ENCODE measurements at places on chromosomes 16 and 17. TPM values are rescaled to one million over a fixed set of nuclear protein-coding genes. Genes with fewer than 3 reads are reported as not detected.

The RTN4RL1 gene
- 21.1 TPM for total RNA-seq

DNA sequence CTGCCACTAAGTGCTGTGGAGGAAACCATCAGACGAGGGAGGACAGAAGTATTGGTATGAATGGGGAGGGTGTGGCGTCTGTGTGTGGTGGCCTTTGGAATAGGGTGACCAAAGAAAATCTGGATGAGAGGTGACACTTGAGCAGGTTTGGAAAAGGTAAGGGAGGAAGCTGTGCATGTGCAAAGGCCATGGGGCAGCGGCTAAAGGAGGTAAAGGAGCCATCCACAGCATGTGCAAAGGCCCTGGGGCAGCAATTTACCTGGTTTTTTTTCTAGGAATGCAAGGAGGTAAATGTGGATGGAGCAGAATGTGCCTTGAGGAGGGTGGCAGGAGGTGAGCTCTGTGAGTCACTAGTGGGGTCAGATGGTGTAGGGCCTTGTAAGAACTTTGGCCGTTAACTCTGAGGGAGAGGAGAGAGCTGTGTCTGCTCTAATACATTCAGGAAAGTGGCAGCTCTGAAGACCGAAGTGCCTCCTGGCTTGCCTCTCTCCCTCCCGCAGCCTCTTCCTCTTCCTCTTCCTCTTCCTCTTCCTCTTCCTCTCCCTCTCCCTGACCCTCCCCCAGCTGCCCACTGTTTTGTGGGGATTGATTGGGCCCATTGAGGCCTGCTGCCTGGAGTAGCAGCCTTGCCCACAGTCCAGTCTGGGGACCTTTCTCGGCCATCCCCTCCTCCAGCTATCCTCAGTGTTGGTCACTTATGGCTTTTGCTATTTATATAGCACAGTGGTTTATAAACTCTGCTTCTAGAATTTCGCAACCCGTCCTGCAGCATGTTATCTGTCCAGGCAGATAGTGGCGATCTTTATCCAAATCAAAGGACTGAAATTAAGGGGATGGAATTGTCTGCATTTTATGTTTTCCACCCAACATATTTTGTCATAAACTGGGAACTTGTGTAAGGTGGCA lies 38.7 kb downstream of the CMIP start:
- DNase-seq: no peak

The KRT39 gene
- not detected for total RNA-seq

The TEN1 gene
- total RNA-seq: 6.0 TPM

- DNase-seq: no peak
These were observed 470 bp upstream of the CDK3 start for GRCh38 chr17:76000016-76000754.

The ALOX12B gene
- total RNA-seq: 3.3 TPM

The CTF1 gene
- 1.8 TPM for total RNA-seq

DNA sequence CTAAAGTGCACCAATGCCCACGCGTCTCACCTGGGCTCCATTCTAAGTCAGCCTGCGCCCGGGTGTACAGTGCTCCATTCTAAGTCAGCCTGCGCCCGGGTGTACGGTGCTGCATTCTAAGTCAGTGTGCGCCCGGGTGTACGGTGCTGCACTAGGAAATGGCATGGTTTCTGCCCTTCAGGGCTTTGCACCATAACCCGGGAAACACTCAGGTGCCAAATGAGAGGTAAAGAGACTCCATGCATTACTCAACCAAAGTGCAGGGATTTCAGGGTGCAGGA lies 29.2 kb upstream of the FASN start:
- no peak for DNase-seq

DNA sequence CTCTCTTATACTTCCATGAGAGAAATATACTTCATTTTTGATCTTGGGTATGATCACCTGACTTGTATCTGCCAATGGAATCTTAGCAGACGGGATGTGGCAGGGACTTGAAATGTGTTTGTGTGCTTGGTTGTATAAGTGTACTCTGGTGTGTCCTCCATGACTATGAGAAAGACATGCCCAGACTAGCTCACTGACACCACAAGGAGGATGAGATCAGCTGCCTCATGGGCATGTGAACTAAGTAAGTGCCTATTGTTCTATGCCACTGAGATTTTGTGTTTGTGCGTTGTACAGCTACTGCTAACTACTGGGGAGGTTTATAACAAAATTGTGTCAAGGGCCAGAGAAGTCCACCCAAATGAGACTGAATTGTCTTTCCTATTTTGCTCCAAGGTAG lies 402.2 kb upstream of the SALL1 start:
- no peak for DNase-seq

The ANKRD40CL gene
- not detected for total RNA-seq

The MPP3 gene
- 9.7 TPM for total RNA-seq

GRCh38 chr17:42559075-42559474 lies 2.9 kb upstream of the COASY start:
- no peak for DNase-seq

DNA sequence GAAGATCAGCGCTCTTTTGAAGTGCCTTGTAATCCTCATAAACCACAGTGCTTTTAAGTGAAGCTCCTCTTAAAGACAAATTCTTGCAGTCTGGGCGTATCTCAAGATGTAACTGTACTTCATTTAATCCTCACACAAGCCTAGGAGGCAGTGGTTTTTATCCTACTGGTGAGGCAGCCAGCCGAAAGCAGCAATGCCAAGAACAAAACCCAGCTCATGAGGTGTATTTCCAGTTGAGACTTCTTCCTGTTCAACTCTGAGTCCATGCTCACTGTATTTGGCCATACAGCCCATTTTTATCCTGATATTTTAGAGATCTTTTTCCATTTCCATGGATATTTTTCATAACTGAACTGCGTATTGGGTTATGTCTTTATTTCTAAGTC lies 13.7 kb downstream of the CTRB2 start:
- DNase-seq: no peak

DNA sequence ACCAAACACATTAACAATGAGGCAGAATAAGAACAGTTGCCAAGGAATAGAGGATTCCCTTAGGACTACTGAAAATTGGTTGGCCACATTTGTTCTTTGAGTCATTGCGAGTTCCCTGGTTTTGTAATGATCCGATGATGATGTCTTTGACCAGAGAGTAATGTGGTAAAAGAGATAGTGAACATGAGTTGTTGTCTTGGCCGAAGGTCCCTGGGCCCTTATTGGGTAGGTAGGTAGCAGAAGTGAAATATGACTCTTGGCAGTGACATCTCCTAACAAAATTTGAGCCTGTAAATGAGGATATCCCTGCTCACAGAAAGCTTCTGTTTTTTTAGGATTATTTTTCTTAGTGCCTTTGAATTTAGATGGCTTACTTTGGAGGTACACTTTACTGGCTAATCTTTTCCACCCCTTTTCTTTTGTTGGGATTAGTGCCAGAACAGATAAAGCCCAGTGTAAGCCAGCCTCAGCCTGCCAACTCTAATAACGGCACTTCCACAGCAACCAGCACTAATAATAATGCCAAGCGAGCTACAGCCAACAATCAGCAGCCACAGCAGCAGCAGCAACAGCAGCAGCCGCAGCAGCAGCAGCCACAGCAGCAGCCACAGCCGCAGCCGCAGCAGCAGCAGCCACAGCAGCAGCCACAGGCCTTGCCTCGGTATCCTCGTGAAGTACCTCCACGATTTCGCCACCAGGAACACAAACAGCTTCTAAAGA lies 47.2 kb downstream of the TNRC6A start:
- peak; percentile 54 for DNase-seq

GRCh38 chr17:39973496-39973895 lies 7.1 kb upstream of the PSMD3 start:
- DNase-seq: no peak

The MYH11 gene
- 51.4 TPM for total RNA-seq

GRCh38 chr17:44983563-44983962 lies 15.5 kb upstream of the C1QL1 start:
- DNase-seq: no peak

DNA sequence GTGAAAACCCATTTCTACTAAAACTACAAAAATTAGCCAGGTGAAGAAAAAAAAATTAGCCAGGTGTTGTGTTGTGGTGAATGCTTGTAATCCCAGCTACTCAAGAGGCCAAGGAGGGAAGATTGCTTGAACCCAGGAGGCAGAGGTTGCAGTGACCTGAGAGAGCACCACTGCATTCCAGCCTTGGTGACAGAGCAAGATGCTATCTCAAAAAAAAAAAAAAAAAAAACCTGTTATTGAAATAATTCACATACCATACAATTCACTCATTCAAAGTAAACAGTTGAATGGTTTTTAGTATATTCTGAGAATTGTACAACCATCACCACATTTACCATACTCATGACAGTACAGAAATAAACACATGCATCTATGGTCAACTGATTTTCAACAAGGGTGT lies 31.0 kb downstream of the ZNRF1 start:
- no peak for DNase-seq

DNA sequence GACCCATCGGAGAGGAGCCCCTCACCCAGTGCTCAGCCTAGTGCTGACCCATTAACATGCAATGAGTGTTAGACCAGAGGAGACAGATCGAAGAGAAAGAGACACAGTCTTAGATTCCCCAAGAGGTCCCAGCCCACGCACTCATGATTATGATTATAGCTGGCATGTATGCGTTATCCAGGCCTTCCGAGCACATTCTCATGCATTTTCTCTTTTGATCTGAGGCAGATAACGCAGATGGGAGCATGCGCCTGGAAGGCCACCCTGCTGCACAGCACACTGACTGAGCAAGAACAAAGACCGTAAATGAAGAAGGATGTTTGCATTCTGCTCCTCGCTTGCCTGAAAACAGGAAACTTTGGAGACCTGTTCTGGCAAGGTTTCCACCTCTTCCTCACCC lies 232.7 kb downstream of the SOX9 start:
- no peak for DNase-seq

- no peak for DNase-seq
These were observed 17.5 kb upstream of the DLX4 start for GRCh38 chr17:49951362-49952082.

DNA sequence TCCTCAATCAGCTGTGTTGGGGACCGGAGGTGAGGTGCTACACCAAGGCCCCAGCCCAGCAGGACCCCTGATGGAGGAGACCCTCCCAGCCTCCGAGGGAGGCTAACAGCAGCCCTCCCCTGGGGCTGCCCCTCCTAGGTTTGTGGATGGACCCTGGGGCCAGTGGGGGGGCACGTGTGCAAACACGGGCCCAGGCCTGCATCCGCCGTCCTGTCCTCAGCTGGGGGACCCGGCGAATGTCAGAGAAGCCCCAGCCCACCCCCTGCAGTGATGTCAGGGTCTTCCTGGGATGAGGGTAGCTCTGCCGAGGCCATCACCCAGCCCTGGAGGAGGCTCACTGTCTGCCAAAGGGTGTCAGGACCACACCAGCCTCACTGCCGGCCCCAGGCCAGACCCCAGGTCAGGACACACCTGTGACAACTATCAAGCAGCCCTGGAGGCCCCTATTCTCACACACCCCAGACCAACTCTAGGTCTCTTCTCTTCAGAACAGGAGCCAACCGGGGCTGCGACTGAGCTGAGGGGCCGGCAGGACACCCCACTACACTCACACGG lies 26.7 kb downstream of the CEP131 start:
- DNase-seq: no peak

The CCDC200 gene
- not detected for total RNA-seq

GRCh38 chr16:46836534-46837530 lies 5.9 kb upstream of the C16orf87 start:
- no peak for DNase-seq

GRCh38 chr17:73555199-73555960 lies 88.9 kb downstream of the SDK2 start:
- no peak for DNase-seq

The CDR2L gene
- 21.5 TPM for total RNA-seq

- no peak for DNase-seq
These were observed 218.3 kb downstream of the FTO start for GRCh38 chr16:53922067-53922806.

- no peak for DNase-seq
These were observed 159.7 kb upstream of the CDH11 start for GRCh38 chr16:65281586-65281985.

GRCh38 chr17:48002916-48003416 lies 32.1 kb downstream of the CDK5RAP3 start:
- DNase-seq: no peak

GRCh38 chr16:25155553-25156460 lies 44.3 kb downstream of the LCMT1 start:
- DNase-seq: no peak

DNA sequence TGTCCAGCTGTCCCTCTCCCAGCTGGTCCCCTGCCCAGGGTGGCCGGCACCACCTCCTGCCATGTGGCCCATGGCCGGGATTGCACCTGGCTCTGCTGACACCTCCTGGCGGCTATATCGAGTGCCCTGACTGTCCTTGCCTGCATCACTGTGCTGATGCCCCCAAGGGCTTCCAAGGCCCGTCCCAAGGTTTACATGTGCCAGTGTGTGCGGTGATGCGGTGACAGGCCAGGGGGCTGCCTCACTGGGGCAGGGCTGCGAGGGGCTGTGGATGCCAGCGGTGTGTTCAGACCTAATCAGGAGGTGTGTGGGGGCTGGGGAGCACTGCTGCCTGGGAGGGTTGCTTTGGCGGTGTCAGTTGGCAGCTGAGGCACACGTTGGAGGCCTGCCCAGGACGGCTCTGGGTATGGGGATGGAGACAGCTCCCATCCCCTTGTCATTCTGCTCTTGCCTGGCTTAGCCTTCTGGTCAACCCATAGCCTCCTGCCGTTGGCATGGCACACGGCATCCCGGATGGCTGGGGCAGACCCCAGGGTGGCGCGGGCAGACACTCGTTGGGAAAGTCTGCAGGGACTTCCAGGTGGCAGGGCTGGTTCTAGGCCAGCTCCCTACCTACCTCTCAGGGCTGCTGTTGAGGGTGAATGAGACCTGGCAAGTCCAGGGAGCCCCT lies 5.5 kb downstream of the MAP2K3 start:
- DNase-seq: no peak

The PRSS8 gene
- not detected for total RNA-seq

- no peak for DNase-seq
These were observed 1.1 kb downstream of the ASGR2 start for GRCh38 chr17:7113273-7114071.

The KCNJ18 gene
- not detected for total RNA-seq

The IL32 gene
- 9.9 TPM for total RNA-seq

DNA sequence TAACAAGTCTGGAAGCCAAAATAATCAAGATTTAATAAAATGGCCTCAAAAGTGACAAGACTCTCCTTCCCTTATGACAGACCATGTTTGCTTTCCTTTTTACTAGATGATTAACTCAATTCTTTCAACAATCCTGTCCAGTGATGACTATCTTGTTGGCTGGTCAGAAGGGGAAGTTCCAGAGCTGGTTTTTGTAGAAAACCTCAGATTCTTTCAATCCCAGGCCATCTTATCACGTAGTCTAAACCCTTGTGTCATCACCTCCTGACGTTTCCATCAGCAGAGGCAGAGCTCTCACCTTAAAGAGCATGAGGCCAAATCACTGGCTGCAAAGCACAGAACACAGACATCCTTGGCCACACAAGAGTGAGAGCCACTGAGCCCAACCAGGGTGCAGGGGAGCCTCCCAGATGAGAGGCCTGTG lies 125.3 kb downstream of the ANKRD11 start:
- no peak for DNase-seq

GRCh38 chr17:40486522-40487370 lies 14.7 kb downstream of the TNS4 start:
- DNase-seq: no peak

DNA sequence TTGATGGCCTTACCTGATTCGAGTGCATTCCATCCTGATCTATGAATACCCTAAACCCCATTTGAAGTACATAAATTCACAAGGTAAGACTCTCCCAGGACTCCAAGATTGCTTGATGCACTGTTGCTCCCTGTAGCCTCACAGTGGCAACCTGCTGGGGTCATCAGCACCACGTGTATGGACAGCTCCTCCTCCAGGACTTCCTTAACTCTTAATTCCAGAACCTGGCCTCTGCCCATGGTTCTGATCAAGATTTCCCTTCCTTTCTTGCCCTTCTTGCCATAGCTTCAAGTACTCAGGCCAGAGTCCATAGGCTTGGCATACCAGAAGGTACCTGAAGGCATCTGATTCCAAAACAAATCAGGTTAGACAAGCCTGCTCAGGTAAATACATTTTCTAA lies 34.0 kb upstream of the NLK start:
- no peak for DNase-seq

Data from dorsolateral prefrontal cortex (tissue), 122 donors.